NCI-H1417 (cell line): ENCODE measurements at places on chromosomes 12 and 14.

GRCh38 chr12:123444092-123445026, 7.9 kb upstream of the RILPL2 start:
- DNase-seq = no peak

DNA sequence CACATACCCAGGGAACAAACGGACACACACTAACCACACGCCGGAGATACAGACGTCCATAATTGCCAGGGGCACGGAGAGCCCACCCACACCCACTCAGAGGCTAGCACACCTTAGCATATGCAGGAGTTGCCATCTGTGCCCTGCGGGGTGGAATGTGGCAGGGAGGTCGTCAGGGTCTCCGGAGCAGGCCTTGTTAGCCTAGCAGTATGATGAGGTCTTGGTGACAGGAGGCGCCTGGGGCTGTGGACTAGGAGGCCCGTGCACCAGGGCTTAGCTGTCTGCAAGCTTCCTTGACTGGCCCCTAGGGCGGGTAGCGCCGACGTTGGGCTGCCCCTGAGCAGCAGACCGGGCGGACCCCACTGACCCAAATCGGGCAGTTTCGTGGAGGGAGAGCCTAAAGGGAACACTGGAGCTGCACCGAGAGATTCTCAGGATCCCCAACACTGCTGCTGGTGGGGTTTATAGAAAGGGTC, 10.0 kb downstream of the STAC3 start:
- DNase-seq = peak; percentile 73

DNA sequence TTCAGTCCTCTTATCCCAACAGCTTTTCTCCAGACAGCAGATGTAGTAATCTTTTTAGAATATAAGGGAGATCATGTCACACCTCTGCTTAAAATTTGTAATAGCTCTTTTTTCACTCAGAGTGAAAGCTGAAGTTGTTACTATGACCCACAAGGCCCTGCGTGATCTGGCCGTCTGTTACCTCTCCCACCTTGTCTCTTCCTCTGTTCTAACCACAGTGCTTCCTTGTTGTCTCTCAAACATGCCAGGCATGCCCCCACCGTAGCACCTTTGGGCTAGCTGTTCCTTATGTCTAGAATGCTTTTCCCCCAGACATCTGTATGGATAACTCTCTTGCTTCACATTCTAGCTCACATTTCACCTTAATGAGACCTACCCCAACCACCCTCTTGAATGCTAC, 6.5 kb downstream of the NECAP1 start:
- no peak for DNase-seq

- DNase-seq = peak; percentile 59
These were observed 87.4 kb downstream of the B4GALNT3 start for GRCh38 chr12:546920-547845.

GRCh38 chr12:46499226-46499625, 126.7 kb upstream of the SLC38A2 start:
- no peak for DNase-seq

DNA sequence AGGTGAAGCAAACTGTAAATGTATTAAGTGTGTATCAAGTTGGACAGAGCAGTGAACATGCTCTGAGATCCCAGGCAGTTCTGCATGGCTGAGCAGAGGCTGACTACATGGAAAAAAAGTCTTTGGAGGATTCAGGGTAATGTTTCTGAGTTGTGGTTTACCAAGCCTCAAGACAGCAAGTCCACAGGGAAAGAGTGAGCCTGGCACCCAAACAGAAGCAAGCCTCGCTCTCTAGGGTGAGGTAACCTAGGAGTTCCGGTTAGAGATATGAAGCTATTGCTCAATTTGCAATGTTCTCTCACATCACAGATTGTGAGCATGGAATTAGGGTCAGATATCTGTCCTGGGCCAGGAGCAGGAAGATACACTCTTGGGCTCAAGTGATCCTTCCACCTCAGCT, 158.6 kb downstream of the MON2 start:
- no peak for DNase-seq

- DNase-seq = peak; percentile 64
These were observed 1.3 kb downstream of the CAMKK2 start for GRCh38 chr12:121295116-121295745.

- DNase-seq = no peak
These were observed 83.0 kb upstream of the METAP2 start for GRCh38 chr12:95390932-95391331.

DNA sequence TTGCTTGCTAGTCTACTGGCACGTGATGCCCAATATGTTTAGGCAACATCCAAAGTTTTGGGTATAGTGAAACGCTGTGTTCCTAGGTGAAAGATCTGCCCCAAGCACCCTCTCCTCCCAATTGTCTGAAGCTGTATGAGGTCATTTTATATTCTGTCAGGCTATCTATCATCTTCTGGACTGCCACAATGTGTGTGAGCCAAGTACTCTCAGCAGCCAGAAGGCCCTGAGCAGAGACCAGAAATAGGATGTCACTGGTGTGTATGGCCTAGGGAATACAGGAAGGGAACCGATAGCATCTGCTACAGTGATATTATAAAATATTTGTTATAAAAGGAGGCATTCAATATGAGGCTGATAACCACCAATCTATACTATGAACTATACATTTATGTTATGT, 7.9 kb upstream of the PDE3A start:
- no peak for DNase-seq

DNA sequence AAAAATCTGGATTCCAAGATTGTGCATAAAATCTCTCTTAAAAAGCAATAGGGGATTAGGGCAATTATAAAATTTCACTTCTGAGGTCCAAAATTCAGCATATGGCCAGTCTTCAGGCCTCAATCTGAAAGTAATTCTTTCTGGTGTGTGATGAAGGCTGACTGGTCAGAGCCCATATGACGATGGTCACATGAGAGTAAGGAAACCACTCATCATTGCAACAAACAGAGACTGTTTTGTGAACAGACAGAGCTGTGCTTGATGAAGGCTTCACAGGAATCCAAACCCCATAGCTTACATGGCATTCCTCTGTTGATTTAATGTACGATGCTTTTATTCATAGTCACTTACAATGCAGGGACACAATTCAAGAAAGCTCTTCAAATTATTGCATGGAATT, 238.1 kb downstream of the APAF1 start:
- no peak for DNase-seq

GRCh38 chr14:23034498-23035302, at the start of gene PSMB5:
Gene PSMB5, minus strand, starts transcription at chr14:23034900. Its CDS starts 19 bp downstream, at chr14:23034881.
- DNase-seq = no peak

DNA sequence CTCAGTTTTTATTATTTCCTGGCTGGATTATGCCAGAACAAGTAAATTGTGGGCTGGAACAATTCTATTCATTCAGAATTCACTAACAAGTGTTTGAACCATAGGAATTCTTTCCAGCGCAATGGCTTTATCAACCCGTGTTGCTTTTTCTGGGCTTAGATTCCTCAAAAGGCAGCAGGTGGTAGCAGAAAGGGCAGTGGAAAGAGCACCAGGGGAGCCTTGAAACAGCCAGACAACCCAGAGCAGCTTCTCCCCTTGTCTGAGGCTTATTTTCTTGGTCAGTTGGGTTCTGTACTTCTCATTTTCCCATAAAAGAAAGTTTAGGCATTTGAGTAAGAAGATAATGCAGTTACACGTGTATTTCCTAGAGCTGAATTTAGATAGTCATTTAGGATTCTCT, 130.7 kb downstream of the OTOGL start:
- DNase-seq = no peak

DNA sequence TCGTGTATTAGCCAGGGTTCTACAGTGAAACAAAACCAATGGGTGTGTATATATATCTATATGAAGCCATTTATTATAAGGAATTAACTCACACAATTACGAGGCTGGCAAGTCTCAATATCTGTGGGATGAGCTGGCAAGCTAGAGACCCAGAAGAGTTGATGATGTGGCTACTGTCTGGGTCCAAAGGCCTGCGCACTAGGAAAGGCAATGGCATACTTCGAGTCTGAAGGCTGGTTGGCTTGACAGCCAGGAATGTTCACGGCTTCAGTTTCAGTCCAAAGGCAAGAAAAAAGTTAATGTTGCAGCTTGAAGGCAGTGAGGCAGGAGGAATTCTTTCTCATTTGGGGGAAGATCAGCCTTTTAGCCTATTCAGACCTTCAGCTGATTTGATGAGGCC, 893.3 kb upstream of the LRFN5 start:
- DNase-seq = no peak

DNA sequence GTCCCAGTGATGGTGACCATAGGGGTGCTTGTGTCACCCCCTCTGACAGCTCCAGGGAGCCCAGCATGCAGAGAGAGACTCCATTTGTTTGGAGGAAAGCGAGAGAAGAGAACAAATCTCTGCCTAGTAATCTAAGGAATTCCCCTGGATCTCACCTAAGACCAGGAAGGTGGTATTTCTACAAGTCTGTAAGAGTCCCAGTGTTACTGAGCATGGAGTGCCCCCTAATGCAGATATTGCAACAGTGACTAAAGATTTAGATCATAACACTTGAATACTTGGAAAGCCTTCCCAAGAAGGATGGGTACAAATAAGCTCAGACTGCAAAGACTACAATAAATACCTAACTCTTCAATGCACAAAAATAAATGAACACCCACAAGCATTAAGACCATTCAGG, 360.4 kb upstream of the GARIN6 start:
- no peak for DNase-seq

DNA sequence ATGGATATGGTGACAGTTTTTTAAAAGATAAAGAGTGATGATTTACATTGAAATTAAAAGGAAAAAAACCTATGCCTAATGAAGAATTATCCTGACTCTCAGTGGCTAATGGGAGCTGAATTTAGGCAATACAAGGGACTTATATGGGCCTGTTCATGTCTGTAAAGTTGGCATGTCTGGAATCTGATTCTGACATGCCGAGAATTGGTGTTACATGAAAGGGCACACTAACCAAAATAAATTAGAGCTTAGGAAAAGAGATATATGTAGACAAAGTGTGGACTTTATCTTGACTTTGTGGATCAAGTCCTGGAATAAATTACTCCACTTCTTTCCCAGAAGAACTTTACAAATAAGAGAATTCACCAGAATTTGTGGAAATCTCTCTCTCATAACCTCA, 1.1 kb downstream of the TDG start:
- DNase-seq = no peak

DNA sequence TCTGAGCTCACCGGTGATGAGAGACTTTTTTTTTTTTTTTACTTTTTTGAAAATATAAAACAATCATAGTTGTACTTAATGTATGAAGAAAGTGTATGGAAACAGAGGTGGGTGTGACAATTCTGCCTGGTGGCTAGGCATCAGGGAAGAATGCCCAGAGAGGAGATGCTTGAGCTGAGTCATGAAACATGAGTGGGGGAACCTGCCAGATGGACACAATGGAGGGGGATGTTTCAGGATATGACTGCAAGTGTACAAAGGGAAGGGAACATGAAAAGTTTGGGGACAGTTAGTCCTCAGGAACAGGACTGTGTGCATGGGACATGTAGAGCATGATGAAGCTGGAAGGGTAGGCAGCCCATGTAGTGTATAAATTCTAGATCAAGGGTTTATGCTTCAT, 274.2 kb upstream of the E2F7 start:
- no peak for DNase-seq

DNA sequence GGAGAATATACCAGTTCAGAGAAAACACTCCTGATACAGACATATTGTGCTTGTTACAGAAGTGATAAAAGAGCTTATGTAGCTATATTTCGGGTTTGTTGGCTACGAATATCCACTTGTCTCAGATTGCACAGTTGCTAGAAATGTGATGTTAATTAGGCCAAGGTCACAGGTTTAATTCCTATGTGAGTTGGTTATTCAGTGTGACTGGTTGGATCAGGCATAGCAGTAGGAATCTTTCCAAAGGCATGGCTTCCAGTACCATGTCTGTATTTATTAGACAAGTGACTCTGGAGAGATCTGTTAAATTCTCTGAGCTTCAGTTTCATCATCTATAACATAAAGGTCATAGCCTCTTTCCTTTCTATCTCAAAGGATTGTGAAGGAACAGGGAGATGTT, 152.7 kb upstream of the KITLG start:
- peak; percentile 68 for DNase-seq

GRCh38 chr12:65156366-65156841, 13.0 kb upstream of the LEMD3 start:
- no peak for DNase-seq

GRCh38 chr12:17064834-17065233, 458.9 kb upstream of the LMO3 start:
- DNase-seq = no peak

GRCh38 chr14:101721951-101722661, 39.4 kb upstream of the PPP2R5C start:
- no peak for DNase-seq

DNA sequence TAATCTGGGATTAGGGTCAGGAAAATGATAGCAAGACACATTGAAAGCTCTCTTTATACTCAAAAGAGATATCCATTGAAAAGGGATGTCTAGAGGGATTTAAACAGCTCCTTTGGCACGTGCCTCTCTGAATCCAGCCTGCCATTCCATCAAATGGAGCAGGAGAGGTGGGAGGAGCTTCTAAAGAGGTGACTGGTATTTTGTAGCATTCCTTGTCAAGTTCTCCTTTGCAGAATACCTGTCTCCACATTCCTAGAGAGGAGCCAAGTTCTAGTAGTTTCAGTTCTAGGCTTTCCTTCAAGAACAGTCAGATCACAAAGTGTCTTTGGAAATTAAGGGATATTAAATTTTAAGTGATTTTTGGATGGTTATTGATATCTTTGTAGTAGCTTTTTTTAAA, 25.4 kb upstream of the PLEKHD1 start:
- no peak for DNase-seq

DNA sequence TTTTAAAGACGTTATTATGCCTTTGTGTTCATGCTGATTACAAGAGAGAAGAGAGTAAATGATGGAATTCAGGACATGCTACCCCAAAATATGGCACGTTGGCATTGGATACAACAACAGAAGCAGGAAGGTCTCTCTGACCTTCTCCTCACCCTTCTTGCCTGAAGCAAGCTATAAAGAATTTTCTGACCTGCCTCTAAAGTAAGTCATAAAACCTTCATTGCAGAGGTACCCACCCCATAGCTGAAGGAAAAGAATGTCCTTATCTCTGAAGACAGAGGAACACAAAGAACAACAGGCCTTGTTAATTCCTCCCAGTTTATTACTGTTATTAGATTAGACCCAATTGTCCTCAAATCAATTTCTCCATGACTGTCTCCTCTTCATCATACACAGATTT, 176.2 kb downstream of the FBXL14 start:
- DNase-seq = no peak

GRCh38 chr14:65330416-65330815, 82.1 kb upstream of the FUT8 start:
- no peak for DNase-seq

DNA sequence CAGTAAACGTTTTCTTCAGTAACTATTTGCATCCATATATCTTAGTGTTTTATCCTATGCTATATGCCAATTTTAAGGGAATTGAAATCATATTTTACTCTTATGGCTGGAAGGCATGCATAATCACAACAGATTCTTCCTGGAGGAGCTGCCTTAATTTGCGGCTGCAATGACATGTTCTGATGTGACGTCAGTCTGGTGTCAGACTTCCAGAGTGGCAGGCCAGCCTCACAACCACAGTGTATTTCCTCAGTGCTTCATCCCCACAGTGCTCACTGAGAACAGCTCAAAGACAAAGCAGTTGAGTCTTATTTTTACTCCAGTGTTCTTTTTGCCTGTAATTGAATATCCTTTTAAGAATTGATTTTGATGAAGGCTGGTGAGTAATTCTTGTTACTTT, 107.1 kb downstream of the PLEKHA5 start:
- DNase-seq = no peak
